ENCODE measurements at places on chromosomes 7 and 10. TPM values are rescaled to one million over a fixed set of nuclear protein-coding genes. Genes with fewer than 3 reads are reported as not detected.

Gene OR2A14
- 0.05 TPM for polyA plus RNA-seq

Gene CALML3
- not detected for polyA plus RNA-seq

DNA sequence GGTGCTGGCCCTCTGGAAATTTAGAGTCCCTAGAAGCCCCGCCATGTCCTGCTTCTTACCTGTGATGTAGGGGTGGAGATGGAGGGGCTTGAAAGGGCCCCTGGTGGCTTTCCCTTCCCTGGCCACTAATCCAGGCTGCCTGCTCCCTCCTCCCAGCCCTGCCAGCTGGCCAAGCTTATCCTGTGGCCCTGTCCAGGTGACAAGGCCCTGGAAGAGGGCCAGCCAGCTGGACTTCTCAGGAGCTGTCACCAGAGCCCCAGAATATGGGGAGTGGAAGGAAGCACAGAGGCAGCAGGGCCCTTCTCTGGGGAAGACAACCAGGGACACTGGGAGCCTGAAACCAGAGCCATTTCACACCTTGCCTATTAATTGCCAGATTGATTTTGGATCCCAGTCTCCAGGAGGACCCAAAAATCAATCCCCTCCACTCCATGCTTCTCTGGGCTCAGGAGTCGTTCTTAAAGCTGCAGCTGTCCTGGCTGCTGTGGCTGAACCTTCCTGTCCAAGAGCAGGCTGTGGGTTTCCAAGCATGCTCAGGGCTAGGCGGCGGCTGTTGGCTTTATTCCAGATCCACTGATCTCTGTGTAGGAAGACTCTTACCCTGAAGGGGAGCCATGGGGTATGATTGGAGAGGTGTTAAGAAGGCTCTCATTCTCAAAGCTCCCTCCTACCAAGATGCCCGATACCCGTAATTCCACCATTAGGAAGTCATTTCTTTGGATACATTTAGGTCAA is 52.6 kb upstream of the PCBD1 start:
- no peak for DNase-seq

Gene HECW1
- 4.3 TPM for polyA plus RNA-seq
